Activated CD4-positive, alpha-beta memory T cell treated with anti-CD3 and anti-CD28 coated beads for 36 hours (primary cell): ENCODE measurements at places on chromosomes 2 and 18. TPM values are rescaled to one million over a fixed set of nuclear protein-coding genes. Genes with fewer than 3 reads are reported as not detected.
A peak's percentile ranks its signal among the peaks of the same experiment; 100 is the strongest.

DNA sequence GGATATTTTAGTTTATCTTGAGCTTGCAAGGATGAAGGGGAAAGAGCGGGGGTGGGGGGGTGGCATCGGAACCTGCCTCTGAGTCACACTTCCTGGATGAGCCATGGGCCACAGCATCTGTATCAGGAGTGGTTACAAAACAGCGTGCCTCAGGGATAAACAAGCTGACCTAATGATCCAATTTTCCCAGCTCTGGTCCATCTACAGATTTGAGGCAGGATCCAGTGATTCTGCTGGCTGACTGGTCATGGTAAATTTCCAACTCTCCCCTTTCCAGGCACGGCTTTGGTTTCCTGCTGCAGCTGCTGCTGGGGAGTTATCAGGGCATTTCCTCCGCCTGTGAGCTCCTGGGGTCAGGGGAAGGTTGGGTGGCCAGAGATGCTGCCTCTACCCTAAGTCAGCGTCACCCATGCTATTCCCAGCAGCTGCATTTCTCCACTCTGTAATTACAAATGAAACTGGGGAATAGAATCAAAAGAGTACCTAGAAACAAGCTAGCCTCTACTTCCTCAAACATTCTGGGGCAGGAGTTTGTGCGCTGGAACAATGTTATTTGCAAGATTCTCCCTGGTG is 4.7 kb upstream of the HPCAL1 start:
- peak; percentile 81 for DNase-seq

DNA sequence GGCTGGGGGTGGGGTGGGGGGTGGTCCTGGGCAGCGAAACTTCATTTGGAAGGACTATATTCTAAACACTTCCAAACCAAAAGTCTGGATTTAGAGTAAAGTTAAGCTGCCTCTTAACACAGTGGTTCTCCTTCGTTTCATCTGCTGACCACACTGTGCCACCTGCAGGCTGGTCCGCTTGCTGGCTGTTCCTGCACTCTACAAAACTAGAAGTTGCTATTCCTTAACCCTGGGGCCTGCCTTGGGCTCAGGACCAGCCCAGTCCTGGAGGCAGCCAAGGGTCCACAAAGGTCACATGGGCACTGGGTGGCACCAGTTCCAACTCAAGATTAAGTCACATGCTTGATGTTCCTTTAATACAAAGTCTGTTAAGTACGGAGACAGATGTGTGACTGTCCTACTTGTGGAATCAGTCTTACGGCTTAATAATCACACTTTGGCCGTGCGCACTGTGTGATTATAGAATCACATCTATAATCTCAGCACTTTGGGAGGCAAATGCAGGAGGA is 195.4 kb downstream of the FAM210A start:
- DNase-seq, result peak; percentile 35

GRCh38 chr2:196165016-196165415 is 6.4 kb downstream of the STK17B start:
- no peak for DNase-seq

- DNase-seq, result peak; percentile 51
Measured at GRCh38 chr2:28447943-28448792, 47.7 kb upstream of the PLB1 start.

GRCh38 chr2:10523406-10524189 is 75.5 kb upstream of the ODC1 start:
- no peak for DNase-seq

DNA sequence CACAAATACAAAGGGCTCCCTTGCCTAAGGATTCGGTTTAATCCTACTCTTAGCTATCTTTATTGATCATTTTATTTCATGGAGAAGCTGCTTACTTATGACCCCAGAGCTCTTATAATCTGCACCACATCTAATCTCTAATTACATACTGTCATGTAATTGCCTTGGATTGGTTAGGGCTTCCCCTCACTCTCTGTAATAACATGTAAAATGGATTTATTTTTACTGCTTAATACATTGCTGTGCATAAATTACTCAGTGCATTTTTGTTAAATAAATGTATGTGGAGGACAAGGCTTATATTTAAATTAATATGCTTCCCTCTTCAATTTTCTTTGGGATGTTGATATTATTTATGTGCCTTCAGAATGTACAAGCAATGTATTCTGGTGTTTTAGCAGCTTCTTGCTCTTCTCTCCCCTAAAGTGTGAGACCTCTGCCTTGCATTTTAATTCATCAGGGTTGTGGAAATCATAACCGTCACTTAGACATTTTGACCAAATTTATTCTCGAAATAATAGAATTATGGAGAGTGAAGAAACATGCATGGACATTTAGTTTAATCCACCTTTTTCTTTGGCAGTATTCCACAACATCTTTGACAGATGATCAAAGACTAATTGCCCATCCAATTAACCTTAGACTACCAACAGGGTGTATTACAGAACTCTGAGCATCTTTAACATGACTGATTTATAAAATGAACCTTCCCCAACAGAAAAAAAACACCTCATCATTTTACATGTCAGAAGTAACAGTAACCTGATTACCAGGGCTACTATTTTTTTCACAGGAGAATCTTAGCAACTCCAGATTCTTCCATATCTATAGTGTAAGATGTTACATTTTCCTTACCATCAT is 692.6 kb downstream of the LRRTM4 start:
- DNase-seq, result no peak

- DNase-seq, result peak; percentile 79
Measured at GRCh38 chr2:197191940-197192322, 118.6 kb downstream of the ANKRD44 start.

GRCh38 chr2:223042704-223043118 is 9.3 kb upstream of the KCNE4 start:
- no peak for DNase-seq

DNA sequence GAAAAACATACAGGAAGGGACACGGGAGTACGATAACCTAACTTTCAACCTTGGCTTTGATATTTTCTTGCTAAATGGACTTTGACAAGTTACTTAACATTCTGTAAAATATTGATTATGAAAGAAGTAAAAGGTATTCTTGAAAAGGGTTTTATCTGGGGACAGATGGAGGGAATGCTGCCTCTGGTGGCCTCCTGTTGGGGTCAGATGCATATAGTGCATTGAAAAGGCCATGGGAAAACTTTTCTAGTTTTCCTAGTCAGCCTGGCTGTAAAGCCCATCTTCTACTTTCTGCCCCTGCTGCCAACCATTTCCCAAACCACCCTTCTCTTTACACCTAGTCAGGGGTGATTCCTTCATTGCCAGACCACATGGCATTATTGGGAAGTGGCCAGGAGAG is 22.2 kb upstream of the MSTN start:
- no peak for DNase-seq

GRCh38 chr2:218202266-218202665 is 14.7 kb upstream of the ARPC2 start:
- DNase-seq, result no peak

GRCh38 chr2:29050591-29050990 is 23.7 kb downstream of the PCARE start:
- DNase-seq, result no peak

DNA sequence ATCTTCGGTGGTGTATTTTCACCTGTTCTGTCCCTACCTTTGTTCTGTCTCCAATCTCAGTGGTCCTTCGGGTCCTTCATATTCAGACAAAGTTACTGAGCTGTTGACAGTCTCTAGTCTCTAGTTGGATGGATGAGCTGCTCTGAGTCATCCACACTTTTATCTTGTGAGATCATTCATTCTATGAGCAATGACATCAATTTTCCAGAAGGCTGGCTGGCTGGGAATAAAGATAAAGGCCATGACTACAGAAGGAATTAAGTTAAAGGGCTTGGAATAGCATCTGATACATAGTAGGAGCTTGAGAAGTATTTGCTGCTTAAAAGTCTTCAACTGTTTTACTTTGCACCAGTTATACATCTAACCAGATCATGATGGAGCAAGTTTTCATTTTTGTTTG is 43.1 kb upstream of the SLC39A10 start:
- DNase-seq, result no peak

DNA sequence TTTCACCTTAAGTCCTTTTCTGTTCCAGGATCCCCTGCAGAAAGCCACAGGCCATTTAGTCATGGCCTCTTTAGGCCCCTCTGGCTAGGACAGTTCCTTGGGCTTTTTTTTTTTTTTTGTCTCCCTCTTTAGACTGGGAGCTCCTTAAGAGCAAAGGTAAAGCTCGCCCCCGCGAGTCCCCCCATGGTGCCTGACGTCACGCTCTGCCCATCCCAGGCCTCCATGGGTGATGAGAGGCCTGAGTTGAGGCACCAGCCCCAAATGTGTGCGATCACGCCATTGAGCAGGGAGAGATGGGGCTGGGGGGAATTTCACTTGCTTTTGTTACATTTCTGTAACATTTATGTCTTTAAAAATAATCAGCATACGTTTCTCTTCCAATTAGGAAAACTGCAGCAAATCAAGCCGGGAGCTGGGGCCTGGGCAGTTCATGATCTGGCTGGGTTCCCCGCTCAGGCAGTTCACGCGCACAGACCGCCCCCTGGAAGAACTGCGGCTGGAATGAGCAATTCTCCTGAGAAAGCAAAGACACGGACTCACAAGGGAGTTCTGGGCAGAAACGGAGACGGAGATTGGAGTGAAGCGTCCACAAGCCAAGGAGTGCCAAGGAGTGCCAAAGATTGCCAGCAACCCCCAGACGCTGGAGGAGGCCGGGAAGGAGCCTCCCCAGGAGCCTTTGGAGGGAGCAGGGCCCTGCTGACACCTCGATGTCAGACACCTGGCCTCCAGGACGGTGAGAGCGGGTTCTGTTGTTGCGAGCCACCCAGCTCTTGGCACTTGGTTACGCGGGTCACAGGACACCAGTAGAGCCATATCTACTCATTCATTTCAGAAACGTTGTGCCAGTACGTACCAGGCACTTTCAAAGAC is 108.4 kb upstream of the ODC1 start:
- no peak for DNase-seq

DUSP19 gene
- 2.7 TPM for total RNA-seq

DYNAP gene
- total RNA-seq, result not detected

RAB6D gene
- total RNA-seq, result not detected

AGXT gene
- not detected for total RNA-seq

SLC9A4 gene
- total RNA-seq, result not detected

CD226 gene
- total RNA-seq, result 63.9 TPM

XIRP2 gene
- total RNA-seq, result not detected

PSMA8 gene
- total RNA-seq, result 1.3 TPM

SERPINB13 gene
- not detected for total RNA-seq

PROKR1 gene
- not detected for total RNA-seq

MPPE1 gene
- 35.4 TPM for total RNA-seq

IL1R1 gene
- 20.4 TPM for total RNA-seq

SLC23A3 gene
- total RNA-seq, result 1.1 TPM

ASPRV1 gene
- 0.63 TPM for total RNA-seq
